Amniotic epithelial cell (primary cell): ENCODE measurements at places on chromosomes 4 and X.

GRCh38 chrX:69153060-69153730 lies 12.1 kb downstream of the PJA1 start:
- DNase-seq = peak; percentile 68

- DNase-seq = no peak
Observed at GRCh38 chr4:38514465-38515146, 149.4 kb upstream of the KLF3 start.

- DNase-seq = peak; percentile 32
Observed at GRCh38 chr4:37881811-37882210, 9.1 kb upstream of the TBC1D1 start.

- peak; percentile 22 for DNase-seq
Observed at GRCh38 chr4:139017861-139018260, 2.3 kb downstream of the NOCT start.

DNA sequence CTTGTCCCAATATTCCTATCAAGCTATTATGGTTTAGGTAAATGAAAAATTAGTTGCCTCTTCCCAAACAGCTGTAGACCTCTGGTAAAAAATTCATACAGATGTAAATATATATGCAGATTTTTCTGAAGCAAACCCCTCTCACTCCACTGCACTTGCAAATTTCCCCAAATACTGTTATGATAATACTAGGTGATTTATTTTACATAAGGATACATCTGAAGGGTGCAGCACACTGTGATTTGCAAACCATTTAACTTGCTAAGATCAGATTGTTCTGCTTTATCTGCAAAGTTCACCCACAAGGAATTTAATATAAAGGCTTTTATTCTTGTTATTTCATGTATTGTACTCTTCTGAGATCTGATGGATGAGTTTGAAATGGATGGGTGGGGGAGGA lies 177.0 kb downstream of the GPAT3 start:
- DNase-seq = no peak

DNA sequence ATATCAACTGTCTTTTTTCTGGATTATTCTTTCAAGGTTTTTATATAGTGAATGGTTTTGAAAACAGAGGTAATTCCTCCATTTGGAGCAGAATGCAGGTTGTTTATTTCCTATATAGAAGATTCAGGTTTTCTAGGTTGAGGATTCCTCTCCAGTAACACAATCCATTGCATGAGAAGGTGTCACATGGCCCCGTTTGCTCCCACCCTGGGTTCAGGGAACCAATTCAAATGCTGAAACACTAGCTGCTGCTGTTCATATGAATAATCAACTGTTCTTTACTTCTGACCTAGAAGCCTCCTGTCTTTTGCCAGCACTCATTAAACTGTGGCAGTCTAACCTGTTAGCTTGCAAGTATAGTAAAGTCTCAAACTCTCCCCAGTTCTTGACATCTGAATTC lies 1316.9 kb upstream of the TENM3 start:
- DNase-seq = no peak

GRCh38 chrX:71541210-71542022 lies 8.5 kb downstream of the OGT start:
- peak; percentile 64 for DNase-seq

- peak; percentile 98 for DNase-seq
Observed at GRCh38 chr4:73069338-73070073, at the start of gene COX18. Gene COX18 (minus strand): TSS chr4:73069716. CDS start chr4:73069649, 67 bp downstream.

GRCh38 chr4:145944886-145945285 lies 6.3 kb upstream of the ZNF827 start:
- no peak for DNase-seq

- DNase-seq = no peak
Observed at GRCh38 chrX:386239-386767, 404 bp downstream of the PPP2R3B start.

DNA sequence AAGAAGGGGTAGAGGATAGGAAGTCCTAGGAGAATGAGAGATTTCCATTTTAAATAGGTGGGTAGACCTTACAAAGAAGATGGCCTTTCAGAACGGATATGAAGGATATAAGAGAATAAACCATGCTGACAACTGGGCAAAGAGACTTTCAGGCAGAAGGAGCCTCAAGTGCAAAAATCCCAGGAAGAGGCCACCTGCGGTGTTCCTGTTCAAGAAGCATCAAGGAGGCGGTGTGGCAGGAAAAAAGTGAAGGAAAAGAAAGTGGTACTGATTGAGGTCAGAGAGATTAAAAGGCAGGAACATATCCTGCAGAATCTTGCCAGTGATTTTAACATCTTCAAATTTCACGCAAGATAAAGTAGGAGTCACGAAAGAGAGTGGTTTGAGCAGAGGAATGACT lies 172.0 kb downstream of the FSTL5 start:
- DNase-seq = no peak

- no peak for DNase-seq
Observed at GRCh38 chr4:174038481-174038880, 245.0 kb downstream of the FBXO8 start.

GRCh38 chr4:173937631-173938270 lies 345.7 kb downstream of the FBXO8 start:
- DNase-seq = peak; percentile 15

DNA sequence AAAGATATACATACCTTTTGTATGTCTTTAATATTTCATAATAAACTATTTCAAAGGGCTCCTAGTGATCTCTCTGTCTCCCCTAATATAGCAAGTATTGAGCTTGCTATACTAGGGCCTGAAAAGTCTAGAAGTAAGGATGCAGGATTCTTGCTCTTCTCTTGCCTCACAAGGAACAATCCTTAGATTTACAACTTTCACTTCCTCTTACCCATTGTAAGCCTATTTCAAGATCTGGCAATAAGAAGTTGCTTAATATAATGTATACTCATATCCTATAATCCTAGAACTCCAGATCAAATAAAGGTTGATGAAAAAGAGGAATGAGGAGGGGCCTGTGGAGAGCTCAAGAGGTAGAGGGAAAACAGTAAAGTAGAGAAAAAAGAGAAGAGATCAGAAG lies 40.8 kb upstream of the CHRDL1 start:
- DNase-seq = no peak

- DNase-seq = no peak
Observed at GRCh38 chrX:10177601-10178000, 20.8 kb downstream of the CLCN4 start.

GRCh38 chrX:38999967-39000745 lies 198.9 kb downstream of the MID1IP1 start:
- no peak for DNase-seq

DNA sequence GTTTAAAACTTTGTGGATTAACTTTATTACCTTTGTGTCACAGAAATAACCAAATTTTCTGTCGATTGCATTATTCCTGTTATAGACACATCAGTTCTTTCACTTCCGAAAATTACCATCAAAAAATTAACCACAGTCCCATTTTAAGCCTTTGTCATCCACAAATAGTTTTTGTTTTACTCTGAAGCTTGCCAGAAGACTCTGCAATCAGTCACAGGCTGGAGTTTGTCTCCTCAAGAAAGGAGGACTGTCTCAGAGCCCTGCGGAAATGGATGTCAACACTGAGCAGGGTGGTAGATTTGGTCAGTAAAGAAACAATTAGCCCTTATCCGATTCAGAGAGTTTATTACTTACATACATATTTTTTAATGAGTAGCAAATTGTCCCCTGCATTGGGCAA lies 20.1 kb upstream of the TCEAL4 start:
- no peak for DNase-seq
